ENCODE measurements at places on chromosomes 2 and 18. TPM values are rescaled to one million over a fixed set of nuclear protein-coding genes. Genes with fewer than 3 reads are reported as not detected.

The SDC1 gene
- 0.12 TPM for total RNA-seq

GRCh38 chr2:42486145-42486906 lies 7.5 kb downstream of the KCNG3 start:
- H3K4me3 ChIP-seq: no peak overlapping the region
- no peaks in the 10 kb centered on the region for H3K4me1 ChIP-seq
- no peaks in the 10 kb centered on the region for H3K36me3 ChIP-seq
- no peak for DNase-seq
- no peak overlapping the region for H3K27ac ChIP-seq

The IL1RN gene
- 9.8 TPM for total RNA-seq

DNA sequence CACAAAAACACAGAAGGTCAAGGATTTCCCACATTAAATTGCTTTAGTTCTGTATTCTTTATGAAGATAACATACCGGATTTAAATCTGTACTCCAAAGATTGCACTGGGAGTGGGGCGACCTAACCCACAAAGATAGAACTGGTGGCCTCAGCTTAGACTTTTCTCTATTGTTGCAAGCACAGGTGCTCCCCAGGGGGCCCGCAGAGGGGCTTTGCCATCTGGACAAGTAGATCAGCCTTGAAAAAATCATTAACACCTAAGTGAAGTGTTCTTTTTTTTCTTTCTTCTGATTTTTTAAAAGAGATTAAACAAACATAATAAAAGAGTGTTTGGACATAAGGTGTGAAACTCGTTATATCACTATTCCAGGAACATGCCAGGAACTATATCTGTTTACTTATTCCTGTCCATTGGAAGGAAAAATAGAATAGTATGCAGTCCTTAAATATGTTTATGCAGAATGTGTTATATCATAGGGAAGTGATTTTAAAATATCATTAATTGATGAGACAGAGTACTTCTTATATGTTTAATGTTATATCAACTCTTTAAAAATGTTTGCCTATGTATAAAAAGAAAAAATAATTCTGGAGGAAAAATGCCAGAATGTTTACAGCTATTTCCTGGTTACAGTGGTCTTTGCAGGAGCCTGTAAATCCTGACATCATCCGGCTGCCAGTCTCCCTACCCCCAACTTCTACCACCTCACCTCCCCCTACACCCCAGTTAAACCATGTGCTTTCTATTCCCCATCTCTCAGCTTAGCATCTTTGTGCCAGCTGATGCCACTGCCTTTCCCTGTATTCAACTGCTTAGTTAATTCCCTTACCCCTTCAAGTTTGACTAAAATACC lies 679.2 kb downstream of the CNTNAP5 start:
- H3K4me1 ChIP-seq: no peaks in the 10 kb centered on the region
- H3K27ac ChIP-seq: no peak overlapping the region
- no peak overlapping the region for H3K4me3 ChIP-seq

Measured in activated CD4-positive, alpha-beta memory T cell treated with anti-CD3 and anti-CD28 coated beads for 36 hours (primary cell).